Tibial nerve (tissue), 4 donors: ENCODE measurements at places on chromosomes 13 and 19. TPM values are rescaled to one million over a fixed set of nuclear protein-coding genes. Genes with fewer than 3 reads are reported as not detected.

UBL5 gene
- total RNA-seq, result 543 TPM

PABPC3 gene
- total RNA-seq, result not detected

NLRP9 gene
- total RNA-seq, result not detected

ZIK1 gene
- total RNA-seq, result 6.9 TPM

ZNF285 gene
- 6.1 TPM for total RNA-seq

PRR36 gene
- not detected for total RNA-seq

RAB8A gene
- total RNA-seq, result 42.9 TPM

SCAF1 gene
- 53.7 TPM for total RNA-seq

PCDH20 gene
- 0.21 TPM for total RNA-seq

VSTM1 gene
- not detected for total RNA-seq

NLRP5 gene
- not detected for total RNA-seq

PALM3 gene
- total RNA-seq, result 2.7 TPM

PTPRS gene
- total RNA-seq, result 468 TPM

TMPRSS9 gene
- total RNA-seq, result not detected

PIN1 gene
- total RNA-seq, result 124 TPM

SERP2 gene
- total RNA-seq, result 17.7 TPM

MUC16 gene
- total RNA-seq, result 0.21 TPM

CEBPA gene
- total RNA-seq, result 33.9 TPM

NALCN gene
- 7.3 TPM for total RNA-seq

METTL21C gene
- not detected for total RNA-seq

ZNF100 gene
- 5.2 TPM for total RNA-seq

ZNF345 gene
- total RNA-seq, result 6.1 TPM

IGFL3 gene
- not detected for total RNA-seq

AMH gene
- total RNA-seq, result 5.4 TPM

ADPRHL1 gene
- 6.9 TPM for total RNA-seq

ERVV-1 gene
- total RNA-seq, result not detected

KATNAL1 gene
- 19.0 TPM for total RNA-seq

NOVA2 gene
- 1.8 TPM for total RNA-seq

ACTL9 gene
- total RNA-seq, result not detected

ZNF415 gene
- total RNA-seq, result 5.5 TPM

SMAD9 gene
- 14.4 TPM for total RNA-seq

SYDE1 gene
- total RNA-seq, result 58.6 TPM

SPRYD7 gene
- total RNA-seq, result 9.4 TPM

COX7A1 gene
- total RNA-seq, result 73.9 TPM

CEACAM4 gene
- 1.7 TPM for total RNA-seq

ZNF600 gene
- 9.6 TPM for total RNA-seq

LILRB2 gene
- 1.6 TPM for total RNA-seq

DOCK9 gene
- total RNA-seq, result 232 TPM

KCNRG gene
- 2.3 TPM for total RNA-seq
